ENCODE measurements at places on chromosomes 3 and 15.

GRCh38 chr3:170585937-170586310, at the start of gene SLC7A14:
SLC7A14 (minus strand) TSS chr3:170586075; CDS start chr3:170526936, 59,139 bp downstream.
- peak; percentile 49 for DNase-seq

DNA sequence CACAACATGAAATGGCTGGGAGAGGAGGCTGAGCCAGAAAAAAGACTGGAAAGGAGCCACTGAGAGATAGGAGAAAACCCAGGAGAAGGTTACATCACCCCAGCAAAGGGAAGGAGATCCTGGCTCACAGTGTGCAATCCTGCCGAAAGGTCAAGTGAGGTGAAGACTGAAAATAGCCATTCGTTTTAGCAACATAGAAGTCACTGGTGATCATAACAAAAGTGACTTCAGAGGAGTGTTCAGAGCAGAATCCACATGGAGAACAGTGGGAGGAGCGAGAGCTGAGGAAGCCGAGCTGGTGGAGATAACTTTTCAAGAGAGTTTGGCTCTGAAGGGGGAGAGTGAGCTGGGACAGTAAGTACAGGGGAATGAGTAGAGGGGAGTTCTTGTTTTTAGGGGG, 5.4 kb upstream of the HEG1 start:
- no peak for DNase-seq

DNA sequence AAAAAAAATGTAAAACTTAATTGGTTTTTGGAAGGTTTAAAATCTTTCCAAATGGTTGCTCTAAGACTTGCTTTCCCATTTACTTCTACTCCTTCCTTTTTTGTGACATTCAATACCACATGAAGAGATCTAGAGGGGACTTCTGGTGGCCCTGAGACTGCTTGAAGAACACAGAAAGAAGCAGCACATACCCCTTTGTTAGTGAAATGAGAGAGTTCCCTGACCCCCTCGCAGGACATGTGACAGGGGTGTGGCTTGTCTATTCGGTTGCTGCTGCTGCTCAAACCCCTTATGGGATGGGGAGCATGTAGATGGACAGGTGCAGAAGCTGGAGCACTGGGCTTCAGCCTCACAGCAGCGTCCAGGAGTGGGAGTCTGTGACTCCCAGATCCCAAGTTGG, 71.0 kb downstream of the ZMAT3 start:
- DNase-seq, result no peak

- DNase-seq, result no peak
Observed at GRCh38 chr3:125147491-125147820, 65.1 kb downstream of the SLC12A8 start.

All from NCI-H1105 (cell line).